ENCODE measurements at places on chromosomes 11 and 22.
A peak's percentile ranks its signal among the peaks of the same experiment; 100 is the strongest.

GRCh38 chr11:72179049-72179803, 12.7 kb upstream of the FOLR1 start:
- DNase-seq: no peak

GRCh38 chr11:30583476-30584280, 2.5 kb downstream of the MPPED2 start:
- no peak for DNase-seq

DNA sequence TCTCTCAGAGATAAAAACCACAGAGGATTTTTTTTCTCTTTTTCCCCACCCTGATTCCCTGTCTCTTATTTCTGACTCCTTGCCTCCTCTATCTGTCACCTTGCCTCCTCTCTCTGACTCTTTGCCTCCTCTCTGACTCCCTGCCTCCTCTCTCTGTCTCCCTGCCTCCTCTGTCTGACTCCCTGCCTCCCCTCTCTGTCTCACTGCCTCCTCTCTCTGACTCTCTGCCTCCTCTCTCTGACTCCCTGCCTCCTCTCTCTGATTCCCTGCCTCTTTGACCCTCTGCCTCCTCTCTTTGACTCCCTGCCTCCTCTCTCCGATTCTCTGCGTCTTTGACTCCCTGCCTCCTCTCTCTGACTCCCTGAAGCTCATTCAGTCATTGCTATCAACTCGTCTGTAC, 3.1 kb downstream of the RASD2 start:
- no peak for DNase-seq

DNA sequence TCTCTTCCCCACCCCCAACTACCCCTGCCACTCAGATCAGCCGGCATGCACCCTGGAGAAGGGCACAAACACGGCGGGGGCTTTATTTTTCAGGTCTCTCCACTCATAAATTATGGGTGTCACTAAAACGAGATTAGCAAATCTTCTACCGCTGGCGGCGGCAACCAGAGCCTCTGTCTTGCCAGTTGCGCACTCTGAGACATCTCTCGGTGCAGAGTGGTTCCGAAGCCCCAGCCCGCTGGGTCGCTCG, 125.3 kb upstream of the C11orf58 start:
- no peak for DNase-seq

- DNase-seq: no peak
Measured at GRCh38 chr11:67582011-67582410, 1.6 kb upstream of the GSTP1 start.

- DNase-seq: no peak
Measured at GRCh38 chr11:93740031-93740729, 1.1 kb downstream of the TAF1D start.

GRCh38 chr11:130711193-130711592, 205.1 kb downstream of the SNX19 start:
- DNase-seq: no peak

- no peak for DNase-seq
Measured at GRCh38 chr11:124043420-124043819, 2.3 kb upstream of the OR10G7 start.

- no peak for DNase-seq
Measured at GRCh38 chr11:11607772-11608171, 14.0 kb downstream of the GALNT18 start.

GRCh38 chr11:103733889-103734288, 302.6 kb upstream of the DDI1 start:
- no peak for DNase-seq

DNA sequence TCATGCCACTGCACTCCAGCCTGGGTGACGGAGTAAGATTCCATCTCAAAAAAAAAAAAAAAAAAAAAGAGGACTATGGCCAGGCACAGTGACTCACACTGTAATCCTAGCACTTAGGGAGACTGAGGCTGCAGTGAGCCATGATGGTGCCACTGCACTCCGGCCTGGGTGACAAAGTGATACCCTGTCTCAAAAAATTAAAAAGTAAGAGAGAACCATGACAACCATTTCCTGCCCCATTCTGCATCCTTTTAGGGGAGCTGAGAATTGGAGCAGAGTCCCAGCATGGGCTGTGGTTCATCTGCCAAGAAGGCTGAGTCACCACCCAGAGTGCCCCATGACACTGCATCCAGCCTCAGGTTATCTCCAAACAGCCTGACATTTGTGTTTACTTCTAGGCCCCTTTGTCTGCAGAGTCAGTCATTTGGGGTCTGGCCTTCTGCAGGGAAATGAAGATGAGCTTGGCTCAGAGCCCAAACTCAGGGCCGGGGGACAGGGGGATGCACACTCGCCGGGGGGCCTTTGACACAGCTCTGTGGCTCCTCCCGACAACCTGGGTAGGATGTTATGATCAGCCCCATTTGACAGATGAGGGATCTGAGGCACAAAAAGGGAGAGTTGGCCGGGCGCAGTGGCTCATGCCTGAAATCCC, 4.7 kb downstream of the CSDC2 start:
- DNase-seq: no peak

DNA sequence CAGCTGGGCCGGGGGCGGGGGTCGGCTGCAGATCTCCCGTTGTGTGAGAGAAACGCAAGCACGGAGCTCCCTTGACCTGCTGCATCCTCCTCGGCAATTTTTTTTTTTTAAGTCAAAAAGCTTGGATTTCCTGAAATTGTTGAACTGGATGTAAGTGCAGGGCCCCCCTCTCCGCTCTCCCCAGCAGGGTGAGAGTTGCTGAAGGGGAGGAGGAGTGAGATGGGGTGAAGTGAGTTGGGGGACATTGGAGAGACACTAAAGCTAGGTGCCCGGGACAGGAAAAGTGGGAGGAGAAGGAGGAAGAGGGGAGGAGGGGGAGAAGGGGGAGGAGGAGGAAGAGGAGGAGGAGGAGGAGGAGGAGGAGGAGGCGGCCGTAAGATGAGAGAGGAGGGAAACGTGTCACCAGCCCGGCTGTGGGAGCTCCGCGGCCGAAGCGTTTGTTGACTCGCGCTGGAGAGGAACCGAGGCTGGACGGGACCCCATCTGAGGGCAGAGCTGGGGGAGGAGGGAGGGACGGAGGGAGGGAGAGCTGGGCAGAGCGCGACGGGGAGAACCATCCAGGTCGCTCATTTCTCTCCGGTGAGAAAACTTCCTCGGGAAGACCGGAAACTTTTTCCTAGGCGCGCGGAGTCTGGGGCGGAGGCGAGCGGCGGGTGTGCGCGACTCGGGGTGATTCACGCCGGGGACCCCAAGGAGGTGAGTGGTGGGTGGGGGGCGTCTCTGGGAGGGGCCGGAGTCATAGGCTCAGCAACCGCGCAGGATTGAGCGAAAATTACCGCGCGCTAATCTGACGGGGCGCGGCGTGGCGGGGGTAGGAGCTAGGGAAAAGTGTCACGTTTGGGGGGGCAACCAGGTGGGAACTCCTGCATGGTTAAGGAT, 80.2 kb downstream of the PRR5L start:
- no peak for DNase-seq

GRCh38 chr22:37745548-37746365, 48.9 kb downstream of the TRIOBP start:
- DNase-seq: peak; percentile 67

DNA sequence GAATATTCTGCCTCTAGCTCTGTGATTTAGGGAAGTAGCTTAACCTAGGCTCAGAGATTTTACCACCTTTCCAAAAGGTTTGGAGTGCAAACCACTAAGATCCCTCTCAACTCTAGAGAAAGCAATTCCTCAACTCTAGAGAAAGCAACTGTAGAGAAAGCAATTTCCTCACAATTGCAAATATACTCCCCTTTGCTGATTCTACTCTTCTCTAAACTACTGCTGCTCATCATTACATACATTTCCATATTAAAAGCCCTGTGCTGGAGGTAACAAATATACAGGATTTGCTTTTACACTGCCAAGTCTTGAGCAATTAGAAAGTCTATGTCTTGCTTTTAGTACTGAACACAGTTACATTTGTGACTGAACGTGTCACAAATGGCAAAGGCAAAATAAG, 48.2 kb downstream of the ALG9 start:
- DNase-seq: no peak

DNA sequence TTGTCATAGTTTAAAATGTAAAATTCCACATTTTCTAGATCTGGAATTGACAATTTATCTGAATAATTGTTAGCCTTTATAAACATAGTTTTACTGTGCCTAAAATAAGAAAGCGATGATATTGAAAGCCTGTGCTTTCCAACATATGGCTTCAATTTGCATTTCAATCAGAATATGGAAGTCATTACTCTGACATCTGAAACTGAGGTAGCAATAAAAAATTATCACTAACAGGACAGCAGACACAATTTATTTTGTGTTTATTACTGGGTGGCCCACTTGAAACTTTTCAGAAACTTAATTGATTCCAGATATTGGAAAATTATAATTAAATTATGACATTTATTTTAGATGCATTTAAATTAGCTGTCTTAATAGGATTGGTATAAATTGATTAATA, 78.5 kb downstream of the TMEM135 start:
- DNase-seq: no peak

DNA sequence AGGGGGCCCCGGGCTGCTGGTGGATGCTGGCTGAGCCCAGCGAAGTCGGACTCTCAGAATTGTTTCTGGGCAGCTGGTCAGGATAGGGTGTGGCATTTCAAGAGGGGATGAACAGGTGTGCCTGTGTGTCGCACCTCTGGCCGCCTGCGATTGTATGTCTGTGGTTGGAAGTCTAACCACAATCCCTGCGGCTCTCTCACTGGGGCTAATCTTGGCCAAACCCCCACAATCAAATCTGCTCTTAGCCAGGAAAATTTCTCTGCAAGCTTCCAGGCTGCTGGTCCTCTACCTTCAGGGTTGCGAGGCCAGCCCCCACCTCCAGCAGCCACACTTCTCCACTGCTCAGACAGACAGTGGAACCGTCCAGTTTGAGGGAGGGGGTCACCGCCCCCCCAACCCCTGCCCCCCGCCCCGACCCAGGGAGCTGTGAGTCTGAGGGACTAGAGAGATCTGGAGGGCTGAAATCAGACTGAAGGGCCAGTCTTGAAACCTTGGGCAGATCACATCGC, 953 bp downstream of the ATG16L2 start:
- no peak for DNase-seq

DNA sequence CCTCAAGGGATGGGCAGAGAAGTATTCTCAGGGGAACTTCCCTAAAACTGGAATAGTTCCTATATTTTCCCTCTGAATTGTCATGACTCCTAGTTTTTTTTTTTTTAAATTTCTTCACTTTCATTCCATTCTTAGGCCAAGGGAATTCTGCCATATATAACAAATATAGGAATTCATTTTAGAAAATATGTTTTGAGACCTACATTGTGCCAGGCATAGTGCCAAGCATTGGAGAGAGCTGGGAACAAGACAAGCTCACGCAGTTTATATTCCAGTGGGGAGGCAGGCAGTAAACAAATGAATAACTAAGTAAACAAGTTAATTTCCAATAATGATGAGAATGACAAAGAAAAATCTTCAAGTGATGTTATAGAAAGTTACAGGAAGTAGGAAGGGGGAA, 2.6 kb upstream of the NPTXR start:
- DNase-seq: no peak

- DNase-seq: no peak
Measured at GRCh38 chr11:27058456-27058855, 17.8 kb downstream of the BBOX1 start.

DNA sequence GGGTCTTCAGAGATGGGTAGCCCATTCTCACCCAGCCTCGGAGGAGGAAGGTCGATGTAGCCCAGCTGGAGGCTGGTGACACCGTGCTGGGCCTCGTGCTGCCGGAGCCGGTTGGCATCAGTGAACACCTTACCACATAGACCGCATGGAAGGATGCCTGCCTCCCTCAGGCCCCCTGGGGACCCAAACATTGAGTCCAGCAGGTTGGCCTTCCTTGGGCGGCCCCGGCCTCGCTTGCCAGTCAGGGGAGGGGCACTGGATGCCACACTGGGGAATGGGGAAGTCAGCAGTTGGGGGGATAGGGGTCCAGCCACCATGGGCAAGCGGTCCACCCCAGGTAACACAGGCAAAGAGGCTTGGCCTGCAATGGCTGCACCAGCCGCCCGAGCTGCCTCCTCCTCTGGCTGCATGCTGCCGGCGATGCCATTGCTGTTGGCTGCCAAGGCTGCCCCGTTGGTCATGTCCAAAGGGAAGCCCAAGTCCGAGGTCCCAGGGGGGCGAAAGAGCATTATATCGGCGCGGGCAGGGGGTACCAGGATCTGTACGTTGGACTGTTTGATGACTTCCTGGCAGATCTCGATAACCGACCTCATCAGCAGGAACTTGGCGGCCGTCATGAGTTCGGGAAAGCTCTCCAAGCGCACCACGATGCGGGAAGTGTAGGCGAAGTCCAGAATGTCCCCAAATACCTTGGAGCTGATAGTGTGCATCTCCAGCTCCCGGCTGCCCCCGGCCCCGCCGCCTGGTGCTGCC, 1.4 kb downstream of the PATZ1 start:
- no peak for DNase-seq

- no peak for DNase-seq
Measured at GRCh38 chr22:46391486-46392136, 56.1 kb downstream of the TRMU start.

DNA sequence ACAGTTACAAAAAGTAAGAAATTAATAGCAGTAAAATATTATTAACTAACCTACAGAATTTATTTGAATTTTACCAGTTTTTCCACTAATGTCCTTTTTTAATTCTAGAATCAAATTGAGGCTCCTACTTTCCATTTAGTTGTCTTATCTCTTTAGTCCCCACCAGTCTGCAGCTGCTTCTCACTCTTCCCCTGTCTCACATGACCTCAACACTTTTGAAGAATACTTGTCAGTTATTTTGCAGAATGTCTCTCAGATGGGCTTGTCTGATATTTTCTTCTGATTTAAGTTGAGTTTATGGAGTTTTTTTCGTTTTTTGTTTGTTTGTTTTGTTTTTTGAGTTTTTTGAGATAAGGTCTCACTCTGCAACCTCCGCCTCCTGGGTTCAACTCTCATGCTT, 74.3 kb upstream of the ADORA2A start:
- DNase-seq: no peak

GRCh38 chr22:34055525-34056200, 135.4 kb upstream of the LARGE1 start:
- peak; percentile 18 for DNase-seq
